NCI-H1417 treated with DMSO at 0.1 percent for 48 hours (cell line): ENCODE measurements at places on chromosomes 2 and 18.
A peak's percentile ranks its signal among the peaks of the same experiment; 100 is the strongest.

DNA sequence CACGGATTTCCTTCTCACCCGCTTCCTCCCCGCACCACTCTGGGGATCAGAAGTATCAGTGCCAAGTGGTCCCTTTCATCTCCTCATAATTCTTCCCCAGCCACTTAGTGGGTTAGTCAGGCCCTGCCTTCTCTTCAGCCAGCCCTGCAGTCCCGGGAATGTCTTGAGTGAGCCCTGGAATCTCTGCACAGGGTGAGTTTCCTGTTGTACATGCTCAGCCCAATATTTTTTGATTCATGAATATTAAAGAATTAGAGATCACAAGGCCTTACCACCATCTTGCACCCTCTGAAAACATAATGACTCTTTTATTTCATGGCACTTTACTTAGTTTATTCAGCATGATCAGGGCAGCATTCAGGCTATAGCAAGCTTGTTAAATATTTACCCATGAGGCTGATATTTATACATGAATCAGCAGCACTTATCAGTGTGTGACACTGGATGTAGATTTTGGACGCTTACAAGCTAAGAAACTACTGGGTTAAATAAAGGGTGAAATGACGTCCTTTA lies 159.4 kb upstream of the FOSL2 start:
- DNase-seq, result no peak

DNA sequence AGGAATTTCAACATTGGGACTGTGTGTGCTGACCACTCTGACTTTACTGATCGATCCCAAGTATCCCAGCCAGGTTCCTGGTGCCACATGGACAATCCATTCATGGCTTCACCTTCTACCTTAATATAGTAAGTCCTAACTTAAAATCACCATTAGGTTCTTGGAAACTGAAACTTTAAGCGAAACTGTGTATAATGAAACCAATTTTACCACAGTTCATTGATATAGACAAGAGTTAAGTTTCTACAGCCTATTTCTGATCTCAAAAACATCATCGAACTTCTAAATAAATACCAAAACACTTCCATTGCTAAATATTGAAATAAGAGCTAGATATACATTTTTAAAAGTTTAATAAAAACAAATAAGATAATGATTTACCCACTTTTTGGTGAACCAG lies 4.4 kb upstream of the EXOC6B start:
- no peak for DNase-seq

- no peak for DNase-seq
These were observed 156.4 kb downstream of the TMEM18 start for GRCh38 chr2:520663-521340.

GRCh38 chr2:142621287-142621686 lies 256.2 kb upstream of the KYNU start:
- no peak for DNase-seq

GRCh38 chr2:130949954-130950353 lies 113.2 kb downstream of the ARHGEF4 start:
- DNase-seq, result no peak

DNA sequence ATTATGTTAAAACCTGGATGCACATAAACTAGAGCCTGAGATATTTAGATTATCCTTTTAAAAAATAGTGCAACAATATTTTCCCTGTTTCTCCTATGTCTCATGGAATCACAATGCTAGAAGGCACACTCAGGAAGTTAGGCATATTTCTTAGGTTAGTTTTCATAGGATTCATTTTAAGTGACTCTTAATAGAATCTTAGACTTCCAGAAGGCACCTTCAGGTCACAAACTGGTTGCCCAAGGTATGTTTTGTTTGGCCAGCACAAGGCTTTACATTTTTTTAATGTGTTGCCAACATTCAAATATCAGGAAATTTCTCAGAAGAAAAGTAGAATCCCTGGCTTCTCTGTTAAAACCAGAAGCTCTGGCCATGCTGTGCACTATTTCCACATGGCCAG lies 129.3 kb downstream of the LNPK start:
- DNase-seq, result no peak

DNA sequence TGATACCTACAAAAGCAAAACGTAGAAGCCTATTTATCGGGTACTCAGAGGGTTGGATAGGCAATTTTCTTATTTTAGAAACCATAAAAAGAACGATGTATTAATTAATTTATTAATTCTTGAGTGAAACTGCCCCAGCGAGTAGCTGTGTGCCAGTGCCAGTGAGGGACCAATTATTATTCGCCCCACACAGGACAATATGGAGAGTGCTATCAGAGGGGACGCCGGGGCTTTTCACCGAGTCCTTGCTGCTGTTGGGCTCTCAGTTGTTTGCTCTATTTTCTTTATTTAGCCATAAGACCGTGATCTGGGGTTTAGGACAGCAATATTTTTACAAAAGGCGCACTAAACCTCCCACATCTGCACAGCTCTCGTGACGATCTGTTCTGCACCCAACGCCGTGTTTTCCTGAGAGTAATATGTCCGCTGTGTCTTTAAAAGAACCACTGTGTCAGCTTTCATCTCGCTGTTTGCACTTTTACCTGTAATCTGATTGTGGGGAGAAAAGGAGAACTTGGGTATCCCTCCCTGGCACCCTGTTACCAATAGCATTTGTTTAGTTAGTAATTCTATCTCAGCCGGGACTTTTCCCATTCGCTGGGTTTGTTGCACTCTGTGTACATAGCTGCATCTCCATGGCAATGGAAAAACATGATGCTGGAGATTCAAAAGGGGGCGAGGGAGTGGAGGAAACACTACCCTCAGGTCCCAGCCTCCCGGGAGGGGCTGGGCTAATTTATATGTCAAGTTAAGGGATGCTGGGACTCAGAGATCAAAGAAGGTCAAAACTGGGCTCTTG lies 30.1 kb upstream of the ZNF516 start:
- DNase-seq, result peak; percentile 98

DNA sequence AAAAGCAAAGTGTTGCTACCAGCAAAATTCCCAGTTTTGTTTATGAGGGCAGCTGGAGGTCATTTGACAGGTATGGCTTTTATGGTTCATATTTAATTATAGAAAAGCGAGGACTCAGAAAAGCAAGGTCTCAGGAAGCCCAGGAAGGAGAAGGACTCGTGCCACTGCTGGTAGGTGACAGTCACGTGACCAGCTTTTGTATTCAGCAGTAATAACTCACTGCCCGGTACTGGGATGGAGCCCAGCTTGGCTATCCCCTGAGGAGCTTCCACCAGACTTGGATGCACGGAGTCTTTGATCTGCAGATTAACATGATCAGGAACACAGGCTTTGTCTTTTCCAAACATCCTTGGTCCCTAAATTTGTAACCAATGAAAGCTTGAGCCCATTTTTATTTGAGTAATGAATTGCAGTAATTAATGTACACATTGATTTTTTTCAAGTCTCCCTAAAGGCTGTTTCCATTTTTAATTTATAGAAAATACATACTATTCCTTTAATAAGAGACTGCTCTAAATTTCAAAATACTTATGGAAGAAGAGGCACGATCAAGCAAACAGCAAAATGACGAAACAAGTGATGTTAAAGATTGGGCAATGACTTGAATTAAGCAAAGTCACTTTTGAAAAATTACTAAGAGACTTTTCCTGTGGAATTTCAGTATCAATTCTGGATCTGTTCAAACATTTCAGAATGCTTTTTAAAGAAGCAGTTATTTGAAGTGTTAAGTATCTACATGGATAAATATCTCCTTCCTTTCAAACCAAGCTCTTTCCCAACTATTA lies 251.7 kb upstream of the HNRNPA3 start:
- DNase-seq, result no peak

- no peak for DNase-seq
These were observed 2.1 kb upstream of the SMCHD1 start for GRCh38 chr18:2653467-2653866.

- DNase-seq, result no peak
These were observed 39.4 kb upstream of the ZNF804A start for GRCh38 chr2:184558713-184559464.

DNA sequence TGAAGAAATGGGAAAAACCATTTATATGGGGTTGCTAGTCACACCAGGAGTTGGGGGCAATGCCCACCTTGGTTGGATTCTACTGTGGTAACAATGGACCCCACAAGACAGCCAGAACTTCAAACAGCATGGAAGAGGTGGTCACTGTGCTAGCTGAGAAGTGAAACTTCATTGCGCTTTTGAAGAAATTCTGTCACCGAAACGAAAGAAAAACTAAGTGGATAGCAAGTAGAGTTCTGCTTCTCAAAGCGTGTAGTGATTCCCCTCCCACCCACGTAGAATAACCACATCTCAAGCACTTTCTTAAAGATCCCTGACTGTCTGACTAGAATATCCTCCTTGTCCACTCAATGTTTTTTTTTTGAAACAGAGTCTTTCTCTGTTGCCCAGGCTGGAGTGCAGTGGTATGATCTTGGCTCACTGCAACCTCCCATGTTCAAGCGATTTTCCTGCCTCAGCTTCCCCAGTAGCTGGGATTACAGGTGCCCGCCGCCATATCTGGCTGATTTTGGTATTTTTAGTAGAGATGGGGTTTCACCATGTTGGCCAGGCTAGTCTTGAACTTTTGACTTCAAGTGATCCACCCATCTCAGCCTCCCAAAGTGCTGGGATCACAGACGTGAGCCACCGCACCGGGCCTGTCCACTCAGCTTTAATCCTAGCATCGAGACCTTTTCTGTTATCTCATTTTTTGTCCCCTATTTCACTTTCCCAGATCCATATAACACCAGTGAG lies 30.1 kb upstream of the CCL20 start:
- no peak for DNase-seq
